ENCODE measurements at places on chromosomes 2 and 18. TPM values are rescaled to one million over a fixed set of nuclear protein-coding genes. Genes with fewer than 3 reads are reported as not detected.

- no peak for DNase-seq
Measured at GRCh38 chr2:187495324-187495723, 47.3 kb upstream of the CALCRL start.

LRRTM1 gene
- 0.48 TPM for polyA plus RNA-seq

SPC25 gene
- 6.7 TPM for polyA plus RNA-seq

- no peak for DNase-seq
Measured at GRCh38 chr18:71249791-71250190, 960.9 kb downstream of the SOCS6 start.

DNA sequence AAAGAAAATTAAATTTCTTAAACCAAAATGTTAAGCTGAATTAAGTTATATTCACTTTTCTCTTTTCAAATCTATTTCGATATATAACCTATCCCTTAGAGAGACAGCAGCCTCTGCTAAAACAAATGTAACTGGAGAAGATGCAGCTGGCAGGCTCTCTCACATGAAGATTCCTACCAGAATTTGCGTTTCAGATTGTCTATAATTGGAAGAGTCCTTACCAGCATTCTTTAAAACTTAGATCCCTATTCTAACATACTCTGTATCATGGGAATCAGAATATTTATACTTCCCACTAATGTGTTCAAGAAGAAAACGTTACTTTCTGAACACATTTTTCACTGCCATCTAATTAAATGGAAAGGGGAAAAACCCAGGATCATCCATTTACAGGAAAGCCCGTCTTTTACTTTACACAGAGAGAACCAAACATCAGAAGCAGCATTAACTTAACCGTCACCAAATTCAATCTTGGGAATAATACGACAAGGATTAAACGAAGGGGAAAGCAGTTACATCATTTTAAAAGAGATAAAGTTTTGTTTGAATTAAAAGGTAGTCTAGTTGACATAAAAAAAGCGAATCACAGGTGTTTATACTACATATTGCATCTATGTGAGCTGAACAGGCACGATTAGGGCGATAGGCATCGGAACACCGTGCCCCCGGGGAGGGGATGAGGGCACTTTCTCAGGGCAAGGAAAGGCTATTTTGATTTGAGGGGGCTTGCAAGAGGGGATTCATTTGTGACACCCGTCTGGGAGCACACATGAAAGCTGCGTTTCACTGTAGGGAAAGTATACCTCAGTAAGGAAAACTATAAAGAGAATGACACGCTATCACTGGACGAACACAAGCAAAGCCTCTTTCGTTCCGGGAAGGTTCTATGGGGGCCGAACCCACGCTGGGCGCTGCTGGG, 1.3 kb downstream of the PTPN2 start:
- peak; percentile 47 for DNase-seq

DNA sequence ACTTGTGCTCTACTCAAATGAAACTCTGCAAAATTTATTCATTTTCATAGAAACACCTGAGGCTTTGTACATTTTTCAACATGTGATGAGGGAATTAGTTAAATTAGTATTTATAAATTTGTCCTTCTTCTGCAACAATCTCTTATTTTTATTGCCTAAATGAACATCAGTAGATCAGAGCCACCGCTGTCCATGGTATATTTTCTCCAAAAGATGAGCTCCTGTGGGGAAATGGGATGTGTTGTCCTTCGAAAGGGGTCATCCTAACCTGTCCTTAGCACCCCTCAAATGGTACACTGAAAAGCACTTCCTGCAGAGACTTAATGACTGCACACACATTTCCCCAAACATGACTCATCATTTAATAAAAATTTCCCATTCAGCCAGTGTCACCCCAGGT, 714.6 kb downstream of the MBD2 start:
- no peak for DNase-seq

PELI1 gene
- 14.6 TPM for polyA plus RNA-seq

Data from hindlimb muscle (tissue), 1 donor.